Epithelial cell of proximal tubule (primary cell): ENCODE measurements at places on chromosomes 7 and 10. TPM values are rescaled to one million over a fixed set of nuclear protein-coding genes. Genes with fewer than 3 reads are reported as not detected.

Gene WDR86
- 0.07 and 3.1 TPM in 2 replicates for total RNA-seq

Gene INMT
- 0.81 TPM in 1 of 2 replicates, not detected in the other for total RNA-seq

Gene RAB18
- total RNA-seq, result 29.3 and 30.3 TPM in 2 replicates

Gene MYO3A
- total RNA-seq, result 2.4 and 5.0 TPM in 2 replicates

Gene AGR3
- not detected in 2 replicates for total RNA-seq

Gene CYP3A5
- 0.75 TPM in 1 of 2 replicates, not detected in the other for total RNA-seq

Gene TAS2R16
- not detected in 2 replicates for total RNA-seq

Gene KAT6B
- total RNA-seq, result 3.6 and 10.1 TPM in 2 replicates

Gene CCDC3
- 0.14 and 0.40 TPM in 2 replicates for total RNA-seq

Gene LLCFC1
- total RNA-seq, result not detected in 2 replicates

Gene BAG3
- 39.1 and 55.1 TPM in 2 replicates for total RNA-seq

Gene HTR7
- 0.06 and 1.2 TPM in 2 replicates for total RNA-seq

Gene AFAP1L2
- 9.6 and 14.2 TPM in 2 replicates for total RNA-seq

Gene ZFAND4
- total RNA-seq, result 5.0 and 9.5 TPM in 2 replicates

GRCh38 chr10:120479506-120479905 is 22.5 kb downstream of the PLPP4 start:
- no peak for DNase-seq

GRCh38 chr7:129187681-129188371 is 607 bp upstream of the SMO start:
- DNase-seq, result no peak

DNA sequence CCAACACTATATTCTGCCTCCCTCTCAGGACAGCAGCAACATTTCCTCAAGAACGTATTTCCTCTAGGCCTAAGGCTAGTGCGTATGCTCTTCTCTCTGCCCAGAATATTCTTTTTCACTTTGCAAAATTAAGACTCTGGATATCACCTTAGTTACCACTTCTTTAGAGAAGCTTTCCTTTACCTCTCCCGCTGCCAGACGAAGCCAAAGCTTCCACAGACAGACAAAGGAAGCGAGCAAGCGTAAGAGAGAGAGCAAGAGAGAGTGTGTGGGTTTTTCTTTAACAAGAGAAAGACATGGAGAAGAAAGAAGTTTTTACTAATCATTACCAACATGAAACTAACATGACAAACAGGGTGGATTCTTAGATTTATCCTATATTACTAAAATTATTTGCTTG is 64.1 kb downstream of the P4HA1 start:
- no peak for DNase-seq

GRCh38 chr10:30728766-30729165 is 99.2 kb upstream of the LYZL2 start:
- peak; percentile 43 for DNase-seq

DNA sequence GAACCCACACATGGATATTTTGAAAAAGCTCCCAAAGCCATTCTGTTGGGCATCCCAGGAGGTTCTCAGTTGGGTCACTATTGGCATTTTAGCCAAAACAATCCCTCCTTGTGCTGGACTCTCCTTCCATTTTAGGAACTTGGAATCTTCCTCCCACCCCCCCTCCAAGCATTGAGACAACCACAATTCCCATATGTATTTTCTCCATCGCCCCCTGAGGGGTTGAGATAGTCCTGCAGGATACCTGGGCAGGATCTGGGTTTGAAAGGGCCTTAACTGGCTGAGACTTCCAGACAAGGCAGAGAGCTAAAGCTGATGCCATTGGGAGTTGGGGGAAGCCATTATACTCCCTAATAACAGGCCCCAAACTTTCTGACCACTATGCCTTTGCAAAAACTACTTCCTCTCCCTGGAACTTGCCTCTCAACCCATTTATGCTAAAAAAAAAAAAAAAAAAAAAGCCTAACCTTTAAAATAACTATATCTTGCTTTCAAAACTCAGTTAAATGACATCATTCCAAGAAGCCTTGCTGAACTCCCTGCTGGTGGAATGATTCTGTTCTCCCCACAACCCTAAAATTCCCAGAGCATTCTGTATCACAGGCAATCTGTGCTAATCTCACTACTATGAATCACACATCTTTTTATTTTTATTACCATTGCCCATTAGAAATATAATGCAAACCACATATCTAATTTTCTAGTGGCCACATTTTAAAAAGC is 77.5 kb upstream of the PDE1C start:
- no peak for DNase-seq

DNA sequence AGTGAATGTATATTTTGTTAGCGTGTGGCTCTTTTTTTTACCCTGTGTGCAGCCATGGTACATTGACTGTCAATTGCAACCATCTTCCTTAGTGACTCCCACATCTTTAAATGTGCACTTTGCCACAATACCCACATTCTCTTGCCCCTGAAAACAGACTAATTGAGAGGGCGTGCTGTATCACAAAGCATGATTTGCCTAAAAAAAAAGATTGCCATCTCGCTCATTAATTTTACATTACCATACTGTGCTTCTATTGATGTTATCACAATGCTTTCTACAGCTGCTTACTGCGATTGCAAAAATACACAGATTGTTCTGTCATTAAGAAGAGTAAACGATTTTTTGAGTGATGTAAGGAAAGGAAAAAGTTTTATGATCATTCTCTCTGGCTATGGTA is 613.1 kb upstream of the NRP1 start:
- no peak for DNase-seq

- DNase-seq, result no peak
Measured at GRCh38 chr7:148367731-148368475, 222.7 kb upstream of the C7orf33 start.

DNA sequence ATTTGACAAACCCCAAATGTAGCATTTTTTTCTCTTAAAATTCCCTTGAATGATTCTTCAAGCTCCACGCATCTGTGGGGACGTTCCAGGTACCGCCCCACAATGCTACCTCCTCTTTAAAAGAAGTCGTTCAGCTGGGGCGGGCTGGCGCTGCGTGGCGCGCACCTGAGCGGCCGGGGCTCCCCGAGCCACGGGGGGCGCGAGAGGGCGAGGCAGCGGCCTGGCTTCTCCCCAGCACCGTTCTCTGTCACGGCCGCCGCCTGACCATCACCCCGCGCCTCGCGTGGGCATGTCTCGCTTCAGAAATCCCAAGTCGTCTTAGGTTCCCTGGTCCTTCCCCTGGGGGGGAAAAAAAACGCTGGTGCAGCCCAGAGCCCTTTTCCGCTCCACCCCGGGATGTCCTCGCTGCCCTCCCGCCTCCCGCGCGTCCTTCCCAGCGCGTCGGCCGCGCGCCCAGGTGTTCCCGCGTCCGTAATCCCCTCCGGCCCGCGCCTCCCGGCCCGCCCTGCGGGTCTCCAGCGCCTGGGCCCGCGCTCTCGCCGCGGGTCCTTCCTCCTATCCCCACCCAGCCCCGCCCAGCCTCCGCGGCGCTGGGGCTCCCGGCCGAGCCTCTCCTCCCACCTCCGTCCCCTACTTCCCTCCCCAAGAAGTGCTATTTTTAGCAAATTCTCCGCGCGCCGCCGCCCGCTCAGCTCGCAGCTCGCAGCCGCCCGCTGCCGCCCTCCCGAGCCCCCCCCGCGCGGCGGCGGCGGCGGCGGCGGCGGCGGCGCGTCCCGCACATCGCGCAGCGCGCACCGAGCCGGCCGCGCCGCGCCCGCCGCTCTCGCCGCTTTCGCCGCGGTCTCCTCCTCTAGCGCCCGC is 58.7 kb upstream of the PRPS1L1 start:
- DNase-seq, result no peak

DNA sequence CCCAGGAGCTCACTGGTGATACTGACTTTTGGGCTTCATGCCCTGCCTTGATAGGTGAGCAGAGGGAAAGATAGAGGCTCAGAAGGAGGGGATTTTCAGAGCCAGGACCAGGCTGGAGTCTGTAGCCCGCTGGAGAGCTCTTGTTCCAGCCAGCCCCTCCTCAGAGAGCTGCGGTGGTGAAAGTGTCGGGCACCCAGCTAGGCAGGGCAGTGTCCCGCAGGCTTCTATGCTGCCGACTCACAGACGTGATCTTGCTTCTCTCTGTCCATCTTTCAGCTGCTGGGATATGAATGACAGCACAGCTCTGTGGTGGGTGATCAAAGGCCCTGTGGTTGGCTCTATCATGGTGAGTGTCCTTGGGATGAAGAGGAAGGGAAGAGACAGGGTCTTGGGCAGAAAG is 35.2 kb downstream of the ADCYAP1R1 start:
- no peak for DNase-seq

DNA sequence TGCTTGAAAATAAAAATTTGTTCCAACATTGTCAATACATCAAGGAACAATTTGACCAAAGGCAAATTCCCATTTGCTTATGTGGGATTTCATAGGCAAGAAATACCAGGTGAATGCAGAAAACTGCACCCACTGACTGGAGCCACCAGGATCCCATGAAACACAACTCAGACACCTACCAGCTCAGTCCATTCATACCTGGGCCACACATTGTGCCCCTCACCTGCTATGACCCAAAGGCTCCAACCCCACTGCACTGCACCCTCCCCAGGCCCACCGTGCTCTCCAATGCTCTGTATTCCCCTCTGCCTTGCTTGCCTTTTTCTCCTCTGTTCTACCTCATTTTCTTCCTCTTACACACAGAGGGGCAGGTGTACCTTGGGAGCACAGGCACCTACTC is 5.3 kb downstream of the NCAPG2 start:
- no peak for DNase-seq

DNA sequence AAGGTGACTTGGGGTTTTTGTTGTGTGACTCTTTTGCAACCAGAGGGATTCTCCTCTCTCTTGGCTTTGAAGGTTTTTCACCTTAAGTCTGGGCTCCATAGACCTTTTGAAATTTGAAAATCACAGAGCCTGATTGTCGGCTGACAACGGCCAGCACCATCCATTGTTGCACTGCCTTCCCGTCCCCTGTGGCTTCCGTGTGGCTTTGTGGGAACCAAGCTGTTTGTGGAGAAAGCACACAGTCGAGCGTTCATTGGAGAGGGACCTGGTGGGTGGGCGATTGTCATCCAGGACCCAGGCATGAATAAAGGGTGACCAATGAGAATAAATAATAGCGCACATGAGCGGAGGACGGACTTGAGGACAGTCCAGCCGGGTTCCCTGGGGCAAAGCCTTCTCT is 7.4 kb upstream of the RAMP3 start:
- DNase-seq, result no peak

- no peak for DNase-seq
Measured at GRCh38 chr7:30877015-30877769, 34.5 kb upstream of the AQP1 start.

DNA sequence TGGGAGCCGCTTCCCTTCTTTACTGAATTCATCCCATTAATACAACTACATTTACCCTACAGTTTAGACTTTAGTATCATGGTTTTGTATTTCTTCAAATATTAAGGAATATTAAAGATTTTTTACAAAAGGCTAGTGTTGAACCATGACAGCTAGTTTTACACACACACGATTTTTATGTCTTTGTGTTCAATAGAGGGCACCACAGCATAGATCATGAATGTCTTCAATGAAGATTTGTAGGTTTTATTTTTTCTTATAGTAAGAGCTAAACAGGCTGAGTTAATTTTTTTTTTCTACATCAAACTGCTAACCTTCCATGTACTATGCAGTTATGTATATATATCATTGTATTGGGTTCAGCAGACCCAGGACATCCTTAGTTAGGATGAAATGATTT is 76.9 kb downstream of the SNX10 start:
- no peak for DNase-seq

- DNase-seq, result no peak
Measured at GRCh38 chr10:113213035-113213434, 263.0 kb downstream of the TCF7L2 start.

DNA sequence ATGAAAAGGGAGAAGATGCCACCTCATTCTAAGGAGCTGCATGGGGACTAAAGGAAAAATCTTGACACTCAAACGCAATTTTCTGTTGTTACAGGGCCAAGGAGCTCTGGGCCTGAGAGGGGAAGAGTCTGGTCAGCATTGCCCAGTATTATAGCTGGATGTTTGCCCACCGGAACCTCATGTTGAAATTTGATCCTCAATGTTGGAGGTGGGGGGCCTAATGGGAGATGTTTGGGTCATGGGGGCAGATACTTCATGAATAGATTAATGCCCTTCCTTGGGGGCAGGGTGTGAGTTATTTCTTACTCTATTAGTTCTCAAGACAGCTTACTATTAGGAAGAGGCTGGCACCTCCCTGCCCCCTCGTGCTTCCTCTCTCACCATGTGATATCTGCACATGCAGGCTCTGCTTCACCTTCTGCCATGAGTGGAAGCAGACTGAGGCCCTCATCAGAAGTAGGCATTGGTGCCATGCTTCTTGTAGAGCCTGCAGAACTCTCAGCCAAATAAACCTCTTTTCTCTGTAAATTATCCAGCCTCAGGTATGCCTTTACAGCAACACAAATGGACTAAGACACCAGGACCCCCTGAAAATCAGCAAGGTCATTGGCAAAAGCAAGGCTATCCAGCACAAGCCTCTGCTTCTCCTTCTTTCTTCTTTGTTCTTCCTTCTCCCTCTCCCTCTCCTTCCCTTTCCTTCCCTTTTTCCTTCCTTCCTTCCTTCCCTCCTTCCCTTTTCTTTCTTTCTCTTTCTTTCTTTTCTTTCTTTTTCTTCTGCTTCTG is 15.1 kb downstream of the GCK start:
- DNase-seq, result no peak

DNA sequence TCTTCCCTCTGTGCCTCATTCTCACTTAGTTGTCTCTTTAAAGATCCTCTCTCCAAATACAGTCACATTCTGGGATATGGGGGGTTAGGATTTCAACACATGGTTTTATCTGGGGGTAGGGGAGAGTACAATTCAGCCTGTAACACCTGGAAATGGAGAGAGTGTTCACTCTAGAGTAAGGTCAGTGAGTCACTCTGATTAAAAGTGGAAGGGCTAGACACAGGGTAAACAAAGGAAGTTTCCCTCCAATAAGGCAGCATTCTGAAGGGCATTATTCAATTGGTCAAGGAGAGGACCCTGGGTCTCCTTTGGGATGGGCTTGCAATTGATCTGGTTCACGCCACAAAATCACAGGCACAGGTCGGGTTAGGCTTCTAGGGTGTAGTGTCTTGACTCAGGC is 232.8 kb upstream of the NPSR1 start:
- DNase-seq, result no peak

GRCh38 chr10:51246156-51246555 is 171.9 kb downstream of the PRKG1 start:
- no peak for DNase-seq

GRCh38 chr7:80439894-80440821 is 71.7 kb downstream of the GNAT3 start:
- no peak for DNase-seq

GRCh38 chr10:123645016-123645415 is 21.1 kb upstream of the GPR26 start:
- no peak for DNase-seq

- no peak for DNase-seq
Measured at GRCh38 chr10:62584731-62585130, 210.6 kb downstream of the ZNF365 start.
